ENCODE measurements at places on chromosomes 16 and 17.

DNA sequence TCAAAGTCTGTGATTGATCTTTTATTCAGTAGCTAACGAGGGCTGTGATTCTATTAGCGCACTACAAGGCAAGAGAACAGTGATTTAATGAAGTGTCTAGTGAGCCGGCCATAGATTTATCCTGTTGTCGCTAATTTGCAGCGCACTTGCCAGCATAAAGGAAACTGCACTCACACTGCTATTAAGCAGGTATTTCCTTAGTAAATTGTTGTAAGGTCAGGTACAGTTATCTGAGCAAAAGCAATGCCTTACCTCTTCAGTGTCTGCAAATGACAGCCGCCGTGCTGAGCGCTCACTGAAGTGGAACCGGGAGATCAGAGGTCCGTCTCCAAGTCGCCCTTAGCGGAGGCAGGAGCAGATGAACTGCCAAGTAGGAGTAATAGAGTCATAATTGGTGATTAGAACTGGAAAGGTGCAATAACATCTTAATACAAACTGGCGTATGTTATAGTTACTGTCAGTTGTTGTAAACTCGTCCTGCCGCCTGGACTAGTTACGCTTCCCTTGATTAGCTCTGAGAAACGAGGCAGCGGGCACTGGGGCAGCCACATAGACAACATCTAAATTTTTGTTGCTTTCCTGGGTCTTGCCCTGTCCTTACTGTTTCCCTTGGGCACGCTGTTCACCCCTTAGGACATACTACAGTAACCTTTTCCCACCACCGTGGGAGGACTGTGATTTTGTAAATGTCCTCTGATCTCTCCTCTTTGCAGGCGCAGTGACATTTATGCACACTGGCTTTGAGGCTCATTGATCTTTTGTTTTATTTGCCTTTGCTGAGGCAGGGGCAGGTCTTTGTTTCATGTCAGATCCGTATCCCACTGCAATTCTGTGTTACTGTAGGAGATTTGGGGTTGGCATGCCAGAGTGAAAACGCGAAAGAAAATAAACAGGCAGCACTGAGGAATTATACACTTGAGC is 363.1 kb downstream of the WWOX start:
- DNase-seq = no peak

DNA sequence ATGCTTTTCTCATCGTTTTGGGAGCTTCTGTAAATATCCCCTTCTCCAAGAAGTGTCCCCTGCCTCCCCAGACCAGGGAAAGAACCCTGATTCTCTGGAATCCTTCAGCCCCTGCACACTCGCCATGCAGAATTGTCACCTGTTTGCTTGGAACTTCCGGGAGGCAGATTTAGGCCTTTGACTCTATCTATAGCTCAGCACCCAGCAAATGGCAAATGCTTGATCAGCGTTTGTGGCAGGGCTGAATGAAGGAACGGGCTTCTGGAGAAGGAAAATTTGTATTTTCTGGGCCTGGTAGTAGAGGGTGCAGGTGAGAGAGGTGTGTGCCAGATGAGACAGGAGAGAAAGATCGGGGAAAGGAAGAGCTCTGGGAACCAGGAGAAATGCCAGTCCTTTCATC is 18.3 kb upstream of the CACNG4 start:
- DNase-seq = no peak

DNA sequence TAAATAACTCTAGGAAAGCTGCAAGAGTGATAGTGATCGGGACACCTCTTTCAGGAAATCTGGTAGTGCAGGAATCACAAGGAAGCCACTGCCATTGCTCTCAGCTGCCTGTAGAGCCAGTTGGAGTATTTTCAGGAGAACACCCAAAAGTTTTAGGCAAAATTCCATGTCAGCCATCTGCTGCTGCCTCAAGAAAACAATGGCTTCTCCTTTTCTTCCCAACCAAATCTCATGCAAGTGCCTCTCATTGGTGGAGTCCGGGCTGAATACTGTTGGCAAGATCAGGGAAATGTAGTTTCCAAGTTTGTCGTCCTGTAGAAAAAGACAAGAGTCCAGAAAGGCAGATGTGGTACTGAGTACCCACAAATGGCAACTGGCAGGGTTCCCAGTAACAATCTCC is 54.9 kb upstream of the TANC2 start:
- DNase-seq = no peak

DNA sequence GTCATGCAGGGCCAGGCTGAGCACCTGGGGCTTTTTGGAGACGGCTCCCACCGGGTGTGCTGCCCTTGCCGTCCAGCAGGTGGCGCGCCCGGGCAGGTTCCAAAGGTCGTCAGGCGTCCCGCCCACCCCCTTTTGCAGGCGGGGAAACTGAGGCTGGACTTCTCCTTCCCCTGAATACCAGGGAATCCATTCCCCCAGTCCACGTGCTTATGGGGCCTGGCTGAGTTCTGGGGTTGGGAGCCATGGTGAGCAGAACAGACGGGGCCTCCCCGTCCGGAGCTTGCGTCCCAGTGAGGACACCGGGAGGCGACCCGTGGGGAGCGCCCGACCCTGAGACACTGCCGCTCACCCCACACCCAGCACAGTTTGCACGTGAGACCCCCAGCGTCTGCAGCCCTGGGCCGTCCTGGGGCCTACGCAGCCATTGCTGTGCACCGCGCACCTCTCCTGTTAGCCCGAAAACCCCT is 51.8 kb upstream of the JPH3 start:
- peak; percentile 74 for DNase-seq

GRCh38 chr17:17508019-17508535 is 11.9 kb upstream of the RASD1 start:
- DNase-seq = no peak

GRCh38 chr16:89458967-89459366 is 31.4 kb downstream of the ANKRD11 start:
- DNase-seq = no peak

DNA sequence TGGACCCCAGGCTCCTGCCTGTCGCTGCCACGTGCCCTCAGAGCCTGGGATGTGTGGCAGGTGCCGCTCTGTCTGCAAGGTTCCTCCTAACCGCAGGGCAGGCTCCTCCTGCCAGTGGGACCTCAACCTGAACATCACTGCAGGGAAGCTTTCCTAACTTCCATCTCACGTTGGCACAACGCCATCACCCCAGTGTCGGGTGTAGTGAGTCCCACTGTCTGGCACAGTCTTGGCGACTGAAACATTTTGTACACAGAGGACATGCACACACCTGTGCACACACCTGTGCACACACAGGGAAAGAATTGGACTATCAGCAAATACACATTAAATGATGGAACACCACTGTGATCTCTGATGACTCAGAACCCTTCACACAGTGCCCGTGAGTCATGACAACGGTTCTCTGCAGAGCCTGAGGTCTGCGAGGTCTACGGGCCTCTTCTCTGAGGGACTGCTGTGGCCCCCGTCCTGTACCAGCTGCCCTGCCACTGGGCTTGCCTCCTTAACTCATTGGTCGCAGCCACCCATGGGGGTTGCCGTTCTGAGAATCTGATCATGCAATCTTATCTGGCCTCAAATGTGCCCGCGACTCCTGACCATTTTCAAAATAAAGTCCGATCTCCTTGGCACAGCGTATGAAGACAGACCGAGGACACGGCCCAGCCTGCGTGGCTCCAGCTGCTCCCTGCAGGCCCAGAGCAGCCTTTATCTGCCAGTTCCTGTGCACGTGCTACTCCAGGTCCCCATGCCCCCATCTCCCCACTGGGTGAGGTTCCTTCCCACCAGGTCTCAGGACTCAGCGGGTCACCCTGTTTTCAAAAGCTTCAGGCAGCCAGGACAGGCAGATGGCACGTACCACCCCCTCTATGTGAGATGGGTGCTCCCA is 7.6 kb downstream of the CCDC57 start:
- no peak for DNase-seq

DNA sequence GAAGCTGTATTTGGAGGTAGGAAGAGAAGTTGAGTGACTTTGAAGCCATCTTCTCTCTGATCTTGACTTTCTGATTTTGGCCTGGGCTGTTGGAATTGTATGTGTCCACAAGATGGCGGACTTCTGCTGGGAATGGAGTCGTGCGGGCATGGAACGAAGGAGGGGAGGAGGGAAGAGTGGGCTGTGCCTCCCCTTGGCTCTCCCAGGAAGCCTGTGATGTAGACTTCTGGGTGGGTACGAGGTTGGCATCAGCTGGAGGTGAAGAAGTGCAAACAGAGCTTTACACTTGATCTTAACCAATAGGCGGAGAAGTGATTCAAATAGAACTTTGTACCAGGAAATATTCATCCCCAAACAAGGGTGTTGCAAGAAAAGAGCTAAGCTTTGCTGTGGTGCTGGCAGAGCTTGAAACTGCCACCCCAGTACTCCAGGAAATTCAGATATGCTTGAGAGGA is 7.4 kb upstream of the TMEM220 start:
- no peak for DNase-seq

DNA sequence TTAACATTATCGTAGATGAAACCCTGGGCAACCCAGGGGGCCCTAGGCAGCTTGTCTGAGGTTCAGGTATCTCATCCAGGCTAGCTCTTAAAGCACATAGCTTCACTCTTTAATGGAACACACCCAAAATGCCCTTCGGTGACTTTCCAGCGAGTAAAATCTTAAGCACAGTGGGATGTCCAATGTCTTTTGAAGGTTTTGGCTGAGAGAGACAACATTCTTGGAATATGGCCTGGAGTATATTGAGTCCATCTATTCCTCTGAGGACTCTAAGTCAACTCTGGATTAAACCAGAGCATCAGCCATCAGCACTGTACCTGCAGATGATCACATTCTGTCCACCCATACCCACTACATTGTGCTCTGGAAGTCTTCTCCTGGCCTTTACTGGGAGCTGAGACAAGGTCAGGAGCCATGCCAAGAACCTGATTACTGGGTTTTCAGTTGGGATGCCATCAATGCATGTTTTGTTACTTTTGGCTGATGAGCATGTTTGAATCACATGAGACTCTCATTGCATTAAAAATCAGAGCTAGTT is 63.4 kb upstream of the CDH11 start:
- no peak for DNase-seq

DNA sequence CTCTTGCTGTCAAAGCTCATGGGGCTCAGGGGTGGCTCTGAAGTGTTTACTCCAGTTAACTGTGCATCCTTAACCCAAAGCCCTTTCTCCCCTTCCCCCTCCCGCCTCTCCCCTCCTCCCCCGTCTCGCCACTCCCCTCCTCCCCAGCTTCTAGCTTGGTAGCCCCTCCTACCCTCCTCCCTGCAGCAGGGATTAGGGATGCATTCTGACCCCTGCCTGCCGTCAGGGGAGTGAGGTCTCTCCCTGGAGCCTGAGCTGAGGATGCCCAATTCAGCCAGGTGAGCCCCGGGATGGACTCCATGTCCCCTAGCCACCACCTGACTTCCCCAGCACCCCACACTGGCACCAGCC is 1.6 kb downstream of the HS3ST6 start:
- DNase-seq = no peak

GRCh38 chr16:4412854-4413253 is 3.5 kb downstream of the CORO7 start:
- no peak for DNase-seq

- no peak for DNase-seq
Observed at GRCh38 chr17:77607606-77608005, 350.9 kb upstream of the TNRC6C start.

DNA sequence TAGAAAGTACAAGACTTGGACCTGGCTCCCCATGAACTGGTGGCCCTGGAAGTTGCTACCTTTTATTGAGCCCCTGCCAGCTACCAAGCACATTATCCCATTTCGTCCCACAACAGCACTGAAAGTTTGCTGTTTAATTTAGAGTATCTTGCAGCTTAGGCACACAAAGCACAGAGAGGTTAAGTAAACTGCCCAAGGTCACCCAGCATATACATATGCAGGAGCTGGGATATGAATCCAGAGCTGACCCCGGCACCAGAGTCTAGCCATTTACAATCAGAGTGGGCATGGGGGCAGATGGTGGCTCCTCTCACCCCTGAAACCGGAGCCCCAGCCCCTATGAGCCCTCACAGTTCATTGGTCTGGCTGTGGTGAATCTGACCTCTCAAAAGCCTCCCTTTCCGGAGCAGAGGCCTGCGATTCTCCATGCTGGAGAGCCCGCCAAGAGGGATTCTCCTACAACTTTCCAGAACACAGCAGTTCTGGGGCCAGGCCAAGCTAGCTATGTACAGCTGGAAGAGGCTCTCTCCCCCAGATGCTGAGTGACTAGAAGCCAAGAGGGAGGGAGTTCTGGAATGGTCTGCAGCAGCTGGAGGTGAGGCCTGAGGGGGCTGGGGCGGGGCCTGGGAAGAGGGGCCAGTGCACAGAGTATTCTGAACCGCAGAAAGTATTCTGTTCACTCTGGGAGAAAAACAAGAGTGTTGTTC is 58.3 kb downstream of the SREBF1 start:
- DNase-seq = no peak

DNA sequence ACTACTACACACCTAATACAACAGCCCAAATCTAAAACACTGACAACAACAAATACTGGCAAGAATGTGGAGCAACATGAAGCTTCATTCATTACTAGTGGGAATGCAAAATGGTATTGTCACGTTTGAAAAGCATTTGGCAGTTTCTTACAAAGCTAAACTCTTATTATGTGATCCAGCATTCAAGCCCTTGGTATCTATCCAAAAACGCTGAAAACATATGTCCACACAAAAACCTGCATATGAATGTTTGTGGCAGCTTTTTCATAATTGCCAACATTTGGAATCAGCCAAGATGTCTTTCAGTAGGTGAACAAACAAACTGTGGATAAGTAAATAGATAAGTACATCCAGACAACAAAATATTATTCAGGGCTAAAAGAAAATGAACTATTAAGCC is 501.1 kb upstream of the KIF2B start:
- no peak for DNase-seq

- DNase-seq = peak; percentile 63
Observed at GRCh38 chr16:21277927-21278706, at the start of gene CRYM. CRYM (minus strand) TSS chr16:21278290; CDS start chr16:21278251, 39 bp downstream.

DNA sequence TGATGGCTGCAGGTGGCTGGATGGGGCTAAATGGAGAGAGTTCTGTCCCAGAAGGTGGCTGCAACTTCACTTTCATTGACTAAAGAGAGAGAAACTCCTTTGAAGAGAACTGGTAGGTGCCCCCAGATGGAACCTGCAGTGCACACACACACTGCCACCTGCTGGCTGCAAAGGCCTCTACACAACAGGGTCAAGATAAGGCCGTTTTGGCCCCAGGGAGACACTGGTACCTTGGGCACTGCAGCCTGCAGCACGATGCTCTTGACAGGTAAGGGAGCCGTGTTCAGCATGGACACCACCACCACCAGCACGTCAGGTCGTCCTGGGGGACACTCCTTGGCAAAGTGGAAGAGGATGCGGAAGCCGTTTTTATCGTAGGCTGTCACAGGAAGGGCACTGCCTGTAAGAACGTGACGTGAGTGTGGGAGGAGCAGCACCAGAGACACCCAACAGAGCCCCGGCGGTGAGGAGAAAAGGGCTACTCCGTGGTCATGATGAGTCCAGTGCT is 22.7 kb downstream of the GGA3 start:
- peak; percentile 73 for DNase-seq

GRCh38 chr16:80559369-80559768 is 18.6 kb downstream of the DYNLRB2 start:
- DNase-seq = no peak

- DNase-seq = peak; percentile 39
Observed at GRCh38 chr17:76405967-76406647, 21.7 kb downstream of the SPHK1 start.
